Stimulated activated CD4-positive, alpha-beta T cell treated with anti-CD3 and anti-CD28 coated beads, Interleukin-4, amount 100 ng/mL, for 24 hours (primary cell): ENCODE measurements at places on chromosomes 11 and 22.

GRCh38 chr11:35303596-35304385, 115.6 kb downstream of the SLC1A2 start:
- DNase-seq, result no peak

DNA sequence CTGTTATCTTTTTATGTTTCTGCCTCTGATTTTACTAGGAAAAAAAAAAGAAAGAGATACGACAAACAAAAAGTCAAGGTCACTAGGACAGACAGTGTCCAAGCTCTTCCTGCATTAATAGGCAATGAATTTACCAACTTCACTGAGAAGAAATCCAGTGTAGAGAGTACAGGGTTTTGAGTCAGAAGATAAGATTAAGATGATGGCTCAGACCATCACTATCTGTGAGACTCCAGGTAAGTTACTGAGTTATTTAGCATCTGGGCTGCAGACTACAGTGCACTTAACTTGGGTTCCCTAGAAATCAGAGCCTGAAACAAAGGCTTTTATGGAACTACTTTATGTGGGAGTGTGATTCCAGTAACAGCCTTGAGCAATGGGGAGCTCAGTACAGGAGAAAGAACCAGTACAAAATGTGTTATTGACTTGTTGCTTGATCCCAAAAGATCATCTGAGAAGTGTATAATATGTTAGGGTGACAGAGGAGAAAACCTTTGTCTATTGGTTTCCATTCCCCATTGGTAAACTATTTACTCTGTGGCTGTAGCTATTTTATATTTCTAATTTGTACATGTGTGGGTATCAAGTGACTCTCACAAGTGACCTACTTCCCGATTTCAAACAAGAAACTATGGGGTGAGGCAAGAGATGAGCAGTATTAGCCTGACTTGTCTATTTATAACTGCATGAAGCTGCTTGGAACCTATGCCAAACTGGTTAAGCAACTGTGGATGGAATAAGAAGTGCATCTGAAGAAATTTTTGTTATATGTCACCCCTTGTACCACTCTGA, 395.8 kb downstream of the RAB38 start:
- no peak for DNase-seq

DNA sequence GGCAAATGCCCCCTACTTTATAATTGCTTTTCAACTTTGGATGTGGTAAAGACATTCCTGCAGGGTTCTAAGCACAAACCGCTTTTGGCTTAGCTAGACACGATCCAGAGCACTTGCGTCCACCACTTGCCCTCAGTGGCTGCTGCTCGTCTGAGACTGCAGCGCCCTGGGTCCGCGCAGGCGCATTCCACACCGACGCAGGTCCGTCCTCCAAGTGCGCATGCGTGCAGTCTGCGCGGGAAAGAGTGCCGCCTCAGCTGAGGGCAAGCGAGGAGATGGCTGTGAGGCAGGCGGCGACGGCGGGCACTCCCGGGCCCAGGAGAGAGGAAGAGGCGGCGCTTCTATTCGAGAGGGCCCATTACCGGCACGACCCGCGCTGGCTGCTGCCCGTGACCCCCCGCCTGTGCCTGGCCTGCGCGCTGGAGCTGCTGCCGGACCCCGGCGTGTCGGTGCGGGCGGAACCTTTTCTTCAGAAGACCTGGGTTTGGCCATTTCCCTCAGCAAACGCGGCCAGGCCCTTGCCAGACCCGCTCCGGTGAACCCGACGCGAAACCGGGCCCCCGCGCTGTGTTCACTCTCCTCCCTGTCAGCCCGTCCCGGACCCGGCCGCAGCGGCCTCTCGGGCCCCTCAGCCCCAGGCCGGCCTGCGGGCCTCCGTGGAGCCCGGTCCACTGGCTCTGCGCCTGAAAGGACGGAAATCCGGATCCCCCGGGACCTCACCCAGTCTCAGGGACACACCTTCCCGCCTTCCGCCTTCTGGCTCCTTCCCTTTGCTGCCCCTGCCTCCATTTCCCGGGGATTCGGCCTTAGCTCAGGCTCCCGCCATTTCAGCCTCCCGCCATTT, at the start of gene MEI1:
TSS of gene MEI1 (plus strand) at position 240 of the 844 bp plus-strand sequence. CDS start at position 276, 36 bp downstream.
- peak; percentile 93 for DNase-seq

- no peak for DNase-seq
Measured at GRCh38 chr11:31355131-31355530, 14.4 kb downstream of the DCDC1 start.

GRCh38 chr22:46641811-46642266, 21.7 kb downstream of the GRAMD4 start:
- DNase-seq, result no peak

- DNase-seq, result no peak
Measured at GRCh38 chr11:19380375-19380774, 139.6 kb upstream of the E2F8 start.

DNA sequence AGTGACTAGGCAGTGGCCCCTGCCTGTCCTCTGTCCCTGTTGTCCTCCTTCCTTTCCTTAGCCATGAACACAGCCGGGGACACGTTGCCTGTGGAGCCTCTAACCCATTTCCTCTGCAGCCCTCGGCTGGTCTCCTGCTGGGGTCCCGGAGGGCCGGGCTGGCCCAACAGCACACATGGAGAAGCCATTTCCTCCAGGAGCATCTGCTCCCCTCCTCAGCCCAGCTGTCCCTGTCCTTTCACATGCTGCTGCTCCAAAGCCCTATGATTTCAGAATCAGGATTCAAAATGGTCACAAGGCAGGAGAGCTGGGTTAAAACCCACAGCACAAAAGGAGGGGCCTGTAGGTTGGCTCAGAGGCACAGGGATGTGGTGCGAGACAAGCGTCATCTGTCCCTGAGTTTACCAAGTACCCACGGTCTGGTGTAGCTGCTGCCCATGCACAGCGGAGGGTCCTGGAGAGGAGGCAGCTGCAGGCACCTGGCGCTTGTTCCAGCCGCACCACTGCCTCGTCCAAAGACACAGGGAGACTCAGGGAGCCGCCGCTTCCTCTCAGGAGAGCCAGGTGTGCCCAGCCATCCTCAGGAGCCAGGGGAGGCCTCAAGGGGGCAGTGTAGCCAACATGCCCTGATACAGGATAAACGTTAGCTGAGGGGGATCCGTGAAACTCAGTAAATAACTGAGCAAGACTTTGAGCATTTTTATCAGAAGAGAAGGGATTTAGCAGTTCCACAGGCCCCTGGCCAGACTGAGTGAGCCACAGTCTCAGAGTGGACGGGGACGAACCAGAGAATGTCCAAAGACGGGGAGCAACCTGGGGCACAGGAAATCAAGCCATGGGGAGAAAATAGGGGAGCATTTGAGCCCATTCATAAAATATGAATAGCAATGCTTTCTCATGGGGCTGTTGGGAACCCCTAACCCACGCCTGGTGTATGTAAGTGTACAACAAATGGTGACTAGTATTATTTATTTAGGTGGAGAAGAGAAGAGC, 3.9 kb upstream of the VSIG10L2 start:
- peak; percentile 54 for DNase-seq

GRCh38 chr11:32840587-32840986, 10.9 kb downstream of the PRRG4 start:
- no peak for DNase-seq

GRCh38 chr22:20858615-20859416, at the start of the genes PI4KA and SNAP29:
Gene PI4KA, minus strand, starts transcription at chr22:20858811. Its CDS starts 86 bp downstream, at chr22:20858725.
Gene SNAP29, plus strand, starts transcription at chr22:20859007. Its CDS starts 104 bp downstream, at chr22:20859111.
- peak; percentile 98 for DNase-seq

DNA sequence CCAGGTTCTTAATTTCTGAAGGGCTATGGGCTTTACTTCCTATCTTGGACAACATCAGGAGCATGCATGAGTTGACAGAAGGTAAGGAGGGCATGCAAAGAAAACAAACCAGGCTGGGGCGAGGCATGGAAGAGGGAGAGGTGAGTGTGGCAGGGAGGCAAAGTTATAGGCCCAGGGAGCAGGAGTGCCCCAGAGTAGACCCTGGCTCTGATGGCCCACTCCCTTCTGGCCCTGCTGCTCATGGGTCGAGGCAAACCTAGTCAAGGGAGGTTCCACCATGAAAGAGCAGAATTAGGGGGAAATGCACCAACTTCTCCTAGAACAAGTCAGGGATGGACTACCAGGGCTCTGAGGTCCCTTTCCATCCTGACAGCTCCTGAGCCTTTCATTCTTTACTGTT, 10.2 kb downstream of the CHRNA10 start:
- DNase-seq, result no peak

DNA sequence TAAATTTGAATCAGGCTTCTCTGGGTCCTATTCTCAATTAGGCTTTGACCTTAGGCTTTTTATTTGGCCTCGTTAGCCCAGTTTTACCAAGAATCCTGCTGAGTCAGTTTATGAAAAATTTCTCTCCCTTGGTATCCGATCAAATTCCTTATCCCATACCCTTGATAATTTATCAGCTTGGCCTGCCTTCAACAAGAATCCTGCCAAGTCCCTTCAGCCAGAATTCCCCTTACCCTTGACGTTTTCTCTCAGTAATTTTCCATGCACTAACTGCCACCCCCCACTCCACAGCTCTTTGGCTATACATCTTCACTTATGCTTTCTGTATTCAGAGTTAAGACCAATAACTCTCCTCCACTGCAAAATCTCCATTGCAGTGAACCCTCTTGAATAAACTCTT, 811.0 kb upstream of the CCDC90B start:
- no peak for DNase-seq

DNA sequence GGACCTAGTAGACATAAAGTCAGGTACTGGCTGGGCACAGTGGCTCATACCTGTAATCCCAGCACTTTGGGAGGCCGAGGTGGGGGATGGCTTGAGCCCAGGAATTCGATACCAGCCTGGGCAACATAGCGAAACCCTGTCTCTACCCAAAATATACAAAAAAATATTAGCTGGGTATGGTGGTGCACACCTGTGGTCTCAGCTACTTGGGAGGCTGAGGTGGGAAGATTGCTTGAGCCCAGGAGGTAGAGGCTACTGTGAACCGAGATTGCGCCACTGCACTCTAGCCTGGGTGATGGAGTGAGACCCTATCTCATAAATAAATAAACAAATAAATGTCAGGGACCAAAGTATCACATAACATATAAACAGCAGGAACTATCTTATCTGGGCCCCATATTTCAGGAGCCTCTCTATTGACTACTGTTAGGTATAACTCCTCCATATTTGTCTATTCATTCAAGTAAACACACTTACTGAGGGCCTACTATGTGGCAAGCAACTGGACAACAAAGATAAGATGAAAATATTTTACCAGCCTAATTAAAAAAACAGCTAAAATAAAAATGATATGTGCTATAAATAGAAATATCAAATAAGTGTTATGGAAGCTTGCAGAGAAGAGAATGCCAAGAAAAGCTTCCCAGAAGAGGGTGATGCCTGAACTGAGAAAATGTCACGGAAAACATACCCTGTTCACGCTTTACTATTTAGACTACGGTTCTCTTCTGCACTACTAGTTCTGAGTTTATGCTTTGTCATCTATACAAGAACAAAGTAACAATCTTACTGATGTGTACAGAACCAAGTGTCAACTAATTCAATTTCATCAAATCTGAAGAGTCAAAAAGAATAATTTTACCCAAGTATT, 2.0 kb downstream of the NUP98 start:
- DNase-seq, result no peak

GRCh38 chr11:75635066-75635862, 33.6 kb downstream of the MAP6 start:
- no peak for DNase-seq

DNA sequence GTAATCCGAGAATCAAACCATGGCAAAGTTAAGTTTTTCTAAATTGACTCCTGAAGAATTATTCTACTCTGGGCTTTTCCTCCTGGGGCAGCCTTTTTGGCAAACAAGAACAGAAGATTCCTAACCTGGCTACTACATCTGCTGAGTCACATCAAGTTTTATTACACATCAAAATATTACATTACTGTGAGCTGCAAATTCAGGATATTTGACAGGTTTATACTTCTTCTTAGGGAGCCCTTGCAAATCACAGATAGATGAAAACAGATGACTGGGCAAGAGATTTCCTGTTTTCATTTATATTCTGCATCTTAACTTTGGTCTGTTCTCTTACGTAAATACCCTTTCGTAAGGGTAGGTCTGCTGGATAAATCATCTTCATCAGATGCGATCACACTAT, 23.6 kb downstream of the XRRA1 start:
- no peak for DNase-seq

DNA sequence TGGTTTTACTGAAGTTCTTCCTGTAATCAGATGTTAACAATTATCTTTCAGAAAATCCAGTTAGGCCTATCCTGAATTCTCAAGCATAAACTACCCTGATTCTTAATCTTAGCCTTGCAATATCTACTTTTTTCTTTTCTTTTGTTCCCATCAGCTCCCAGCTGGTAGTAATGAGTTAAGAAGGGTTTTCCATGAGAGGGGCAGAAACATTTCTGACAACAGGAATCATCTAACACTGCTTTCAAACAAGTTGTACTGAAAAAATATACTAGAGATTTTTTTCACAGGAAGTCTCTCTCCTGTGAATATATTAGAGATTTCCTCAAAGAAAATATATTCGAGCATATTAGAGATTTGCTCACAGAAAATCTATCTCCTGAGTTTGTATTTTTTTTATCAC, 3.3 kb upstream of the TRIM6 start:
- DNase-seq, result no peak

DNA sequence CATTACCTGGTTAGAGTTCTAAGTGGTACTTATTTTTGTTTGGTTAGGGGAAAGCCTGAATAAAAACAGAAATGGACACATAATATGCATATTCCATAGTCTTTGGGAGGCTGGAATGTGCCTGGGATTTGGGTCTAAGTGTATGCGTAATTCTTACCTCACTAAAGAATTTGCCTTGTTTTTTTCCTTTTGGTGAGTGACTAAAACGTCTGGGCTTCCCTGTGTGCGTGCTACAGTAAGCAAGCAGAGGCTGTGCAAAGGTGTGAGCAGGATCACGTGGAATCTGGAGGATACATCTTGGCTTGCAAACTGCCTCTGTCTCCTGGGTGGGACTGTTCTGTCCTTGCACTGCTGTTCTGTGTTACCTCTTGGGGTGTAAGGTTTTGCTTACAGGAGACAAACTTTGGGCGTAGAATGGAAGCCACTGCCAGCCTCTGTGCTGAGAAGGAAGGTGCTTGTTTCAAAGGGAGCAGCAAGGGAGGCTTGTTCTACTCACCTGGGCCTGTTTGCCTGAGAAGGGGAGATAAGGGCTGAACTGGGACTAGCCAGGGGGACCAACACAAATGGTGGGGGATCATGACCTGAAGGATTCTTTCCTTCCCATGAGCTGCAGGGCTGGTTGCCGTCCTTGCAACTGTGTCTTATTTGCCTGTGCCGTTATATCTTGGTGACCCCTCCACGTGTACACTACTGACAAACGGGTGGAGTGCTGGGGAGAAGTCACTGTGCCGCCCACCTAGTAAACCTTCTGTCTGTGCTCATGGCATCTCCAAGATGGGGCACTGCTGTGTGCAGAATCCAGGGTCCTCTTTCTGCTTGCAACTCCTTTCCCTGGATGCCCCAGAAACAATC, 4.5 kb downstream of the NEAT1 start:
- DNase-seq, result peak; percentile 50

DNA sequence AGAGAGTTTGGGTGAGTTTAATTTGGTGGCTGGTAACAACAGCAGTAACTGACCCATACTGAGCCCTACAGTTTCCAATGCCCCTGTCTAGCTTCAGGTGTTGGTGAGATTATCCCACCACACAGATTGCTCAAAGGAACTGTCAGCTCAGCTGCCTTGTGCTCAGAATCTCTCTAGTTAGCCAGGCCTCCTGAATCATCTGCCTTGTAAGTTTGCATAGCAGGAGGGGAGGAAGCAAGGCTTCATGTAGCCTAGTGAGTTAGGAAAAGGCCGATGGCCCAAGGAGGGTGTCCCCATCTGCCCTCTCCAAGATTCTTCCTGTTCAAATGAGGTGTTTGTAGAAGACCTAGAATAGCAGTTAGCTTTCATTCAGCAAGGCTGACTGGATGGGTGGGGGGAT, 74.3 kb downstream of the MICAL2 start:
- DNase-seq, result no peak
